ENCODE measurements at places on chromosomes 7 and 10.

- no peak for DNase-seq
These were observed 21.1 kb upstream of the HBP1 start for GRCh38 chr7:107147464-107148393.

- DNase-seq, result no peak
These were observed 2.1 kb downstream of the CAV2 start for GRCh38 chr7:116501425-116502167.

DNA sequence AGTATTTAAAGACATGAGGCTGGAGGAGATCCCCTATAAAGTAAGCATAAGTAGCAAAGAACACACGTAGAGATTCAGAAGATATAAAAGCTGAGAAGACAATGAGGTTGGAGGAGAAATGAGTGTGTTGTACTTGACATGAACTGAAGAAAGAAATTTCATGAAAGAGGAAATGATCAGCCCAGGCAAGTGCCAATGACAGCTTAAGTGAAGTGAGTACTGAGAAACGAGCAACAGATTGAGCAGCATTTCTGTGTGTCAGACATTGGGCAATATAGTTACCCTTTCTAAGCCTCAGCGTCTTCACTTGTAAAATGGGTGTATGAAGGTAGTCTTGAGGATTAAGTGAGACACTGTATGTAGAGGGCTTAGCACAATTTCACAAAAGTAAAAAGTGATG lies 4.8 kb upstream of the LIPA start:
- no peak for DNase-seq

DNA sequence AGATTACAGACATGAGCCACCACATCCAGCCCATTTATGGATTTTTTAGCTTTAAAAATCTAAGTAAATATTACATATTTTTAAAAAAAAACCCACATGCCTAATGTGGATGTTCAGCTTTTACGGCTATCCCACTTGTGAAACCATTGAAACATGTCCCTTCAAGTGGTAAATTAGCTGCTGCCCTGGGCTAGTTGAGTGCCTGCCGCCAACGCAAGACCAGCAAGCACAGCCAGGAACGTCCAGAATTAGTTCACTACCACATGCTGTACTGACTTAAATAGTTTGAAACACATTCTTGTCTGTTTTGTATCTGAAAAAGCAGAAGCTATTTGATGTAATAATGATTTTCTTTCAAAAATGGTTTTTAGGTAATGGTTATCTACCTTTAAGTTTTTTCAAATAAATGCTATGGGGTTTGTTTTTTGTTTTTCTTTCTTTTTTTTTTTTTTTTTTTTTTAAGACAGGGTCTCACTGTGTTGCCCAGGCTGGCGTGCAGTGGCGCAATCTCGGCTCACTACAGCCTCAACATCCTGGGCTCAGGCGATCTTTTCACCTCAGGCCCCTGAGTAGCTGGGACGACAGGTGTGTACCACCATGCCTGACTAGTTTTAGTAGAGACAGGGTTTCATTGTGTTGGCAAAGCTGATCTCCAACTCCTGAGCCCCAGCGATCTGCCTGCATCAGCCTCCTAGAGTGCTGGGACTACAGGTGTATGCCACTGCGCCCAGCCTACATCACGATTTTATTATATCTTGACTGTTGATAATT lies 57.0 kb downstream of the KLRG2 start:
- DNase-seq, result no peak

DNA sequence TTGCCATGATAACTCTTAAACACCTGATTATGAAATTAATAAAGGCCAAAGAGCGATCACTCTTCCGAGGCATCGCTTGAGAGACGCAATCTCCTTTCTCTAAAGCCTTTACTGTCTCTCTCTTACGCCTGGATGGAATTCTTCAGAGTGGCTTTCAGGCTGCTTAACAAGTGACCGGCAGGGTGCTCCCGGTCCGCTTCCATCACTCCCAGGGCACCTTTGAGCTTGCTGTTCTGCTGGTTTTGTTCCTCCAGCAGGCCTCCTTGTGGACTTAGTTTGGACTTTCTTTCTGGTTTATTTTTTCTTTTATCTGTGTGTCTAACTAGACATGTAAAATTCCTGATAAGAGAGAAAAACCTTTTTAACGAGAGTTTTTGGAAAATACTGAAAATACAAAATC lies 60.9 kb downstream of the MRPL32 start:
- DNase-seq, result no peak

- no peak for DNase-seq
These were observed 40.4 kb upstream of the VDAC2 start for GRCh38 chr10:75170215-75170614.

DNA sequence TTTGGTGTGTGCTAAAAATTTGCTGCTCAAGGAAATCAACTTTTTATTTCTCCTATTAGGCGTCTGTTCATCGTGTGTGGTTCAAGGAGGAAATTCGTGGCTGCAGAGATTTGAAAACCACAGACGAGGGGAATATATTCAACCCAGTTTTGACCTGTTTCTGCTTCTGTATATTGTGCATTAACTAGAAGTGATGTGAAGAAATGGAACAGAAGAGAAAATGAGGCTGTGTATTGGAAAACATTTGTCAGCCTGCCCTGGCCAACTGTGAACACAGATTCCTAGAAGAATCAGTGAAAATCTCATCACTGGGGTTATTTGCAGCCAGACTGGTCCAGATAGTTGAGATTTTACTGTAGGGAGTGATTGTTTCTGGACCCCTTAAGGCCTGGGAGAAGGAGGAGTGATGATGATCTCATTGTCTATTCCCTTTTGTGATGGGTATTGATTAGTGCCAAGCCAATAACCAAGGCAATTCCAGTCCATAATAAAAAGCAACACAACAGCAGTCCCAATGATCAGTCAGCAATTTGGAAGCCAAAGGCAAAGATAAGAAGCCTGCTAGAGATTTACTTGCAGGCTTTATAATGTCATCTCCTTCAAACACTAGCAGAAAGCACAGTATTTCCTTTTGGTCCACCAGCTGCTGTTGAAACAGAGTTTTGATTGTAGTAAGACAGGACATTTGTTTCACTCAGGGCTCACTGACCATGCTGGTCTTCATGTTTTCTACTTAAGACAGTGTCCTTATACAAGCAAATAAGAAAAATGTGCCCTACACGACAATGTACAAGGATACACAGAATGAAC lies 339.4 kb downstream of the PRPF18 start:
- no peak for DNase-seq

DNA sequence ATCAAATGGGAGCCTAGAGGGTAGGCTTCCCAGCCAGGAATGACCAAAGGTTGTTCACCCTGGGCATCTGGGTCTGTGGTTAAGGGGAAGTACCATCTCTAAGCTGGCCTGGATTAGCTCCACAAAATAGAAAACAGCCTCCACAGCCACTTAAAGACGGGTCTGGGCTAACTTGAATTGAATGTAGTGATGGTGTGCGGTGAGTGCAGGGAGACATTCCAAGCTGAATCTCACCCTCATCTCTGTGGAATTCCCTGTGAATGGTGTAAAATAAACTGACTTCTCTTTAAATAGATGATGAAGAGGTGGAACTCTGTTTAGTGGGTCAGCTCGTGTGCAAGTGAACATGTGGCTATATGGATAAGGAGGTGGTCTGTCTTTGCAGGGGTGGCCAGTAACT lies 251.0 kb downstream of the DYNC1I1 start:
- no peak for DNase-seq

- DNase-seq, result no peak
These were observed 114.5 kb downstream of the PTPN20 start for GRCh38 chr10:47025540-47026300.

DNA sequence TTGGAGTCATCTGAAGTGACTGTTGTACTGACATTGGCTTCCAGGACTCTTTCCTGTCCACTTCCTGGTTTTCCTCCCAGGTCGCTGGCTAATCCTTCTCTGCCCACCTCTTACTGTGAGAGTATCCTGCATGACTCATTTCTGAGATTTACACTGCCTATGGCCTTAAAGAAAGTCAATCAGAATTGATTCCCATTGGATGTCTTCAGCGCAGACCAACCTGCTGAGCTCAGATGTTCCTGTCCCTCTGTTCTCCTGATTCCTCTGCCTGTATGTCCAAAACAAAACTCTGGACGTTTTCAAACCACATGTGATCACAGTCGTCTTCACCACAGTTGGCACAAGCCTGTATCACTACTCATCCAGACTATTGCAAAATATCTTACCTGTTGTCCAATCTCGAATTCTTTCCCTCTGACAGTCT lies 262.1 kb downstream of the CREB5 start:
- DNase-seq, result no peak

DNA sequence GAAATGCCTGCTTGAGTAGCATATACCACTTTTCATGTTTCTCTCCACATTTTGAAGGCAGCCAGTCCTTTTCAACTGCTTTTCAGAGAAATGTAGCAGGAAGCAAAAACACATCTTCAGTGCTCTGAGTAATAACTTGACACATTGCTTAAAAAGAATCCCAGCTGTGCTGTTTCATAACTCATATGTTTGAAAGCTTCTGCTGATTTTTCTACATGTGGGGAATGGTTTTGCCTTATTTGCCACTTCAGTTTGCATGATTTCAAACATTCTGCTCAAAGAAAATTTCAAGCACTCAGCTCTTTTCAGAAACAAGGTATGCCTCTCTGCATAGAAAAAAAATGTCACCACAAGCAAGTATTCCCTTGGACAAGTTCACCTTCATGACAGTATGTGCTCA lies 732.8 kb downstream of the POM121L12 start:
- DNase-seq, result no peak

- no peak for DNase-seq
These were observed 9.5 kb upstream of the SEPTIN14 start for GRCh38 chr7:55871932-55872485.

- no peak for DNase-seq
These were observed 18.7 kb upstream of the FOXK1 start for GRCh38 chr7:4663239-4664018.

GRCh38 chr10:21212348-21212747 lies 313.1 kb downstream of the SKIDA1 start:
- no peak for DNase-seq

GRCh38 chr10:5443429-5443828 lies 31.1 kb downstream of the NET1 start:
- no peak for DNase-seq

DNA sequence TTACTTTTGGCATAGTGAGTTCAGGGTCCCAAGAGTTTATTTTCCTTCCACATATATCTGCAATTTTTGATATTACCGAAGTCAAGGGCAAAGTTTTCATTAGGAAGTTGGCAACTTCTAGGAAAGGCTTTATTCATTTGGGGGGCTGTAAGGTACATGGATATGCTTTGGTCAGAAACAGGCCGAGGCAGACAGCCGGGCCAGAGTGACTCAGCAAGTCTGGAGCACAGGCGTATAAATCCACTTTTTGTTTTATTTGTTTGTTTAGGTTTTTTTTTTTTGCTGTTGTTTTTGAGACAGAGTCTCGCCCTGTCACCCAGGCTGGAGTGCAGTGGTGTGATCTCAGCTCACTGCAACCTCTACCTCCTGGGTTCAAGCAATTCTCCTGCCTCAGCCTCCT lies 3.7 kb downstream of the ZNF680 start:
- no peak for DNase-seq

- DNase-seq, result no peak
These were observed 289.2 kb downstream of the TCERG1L start for GRCh38 chr10:131022369-131022768.

DNA sequence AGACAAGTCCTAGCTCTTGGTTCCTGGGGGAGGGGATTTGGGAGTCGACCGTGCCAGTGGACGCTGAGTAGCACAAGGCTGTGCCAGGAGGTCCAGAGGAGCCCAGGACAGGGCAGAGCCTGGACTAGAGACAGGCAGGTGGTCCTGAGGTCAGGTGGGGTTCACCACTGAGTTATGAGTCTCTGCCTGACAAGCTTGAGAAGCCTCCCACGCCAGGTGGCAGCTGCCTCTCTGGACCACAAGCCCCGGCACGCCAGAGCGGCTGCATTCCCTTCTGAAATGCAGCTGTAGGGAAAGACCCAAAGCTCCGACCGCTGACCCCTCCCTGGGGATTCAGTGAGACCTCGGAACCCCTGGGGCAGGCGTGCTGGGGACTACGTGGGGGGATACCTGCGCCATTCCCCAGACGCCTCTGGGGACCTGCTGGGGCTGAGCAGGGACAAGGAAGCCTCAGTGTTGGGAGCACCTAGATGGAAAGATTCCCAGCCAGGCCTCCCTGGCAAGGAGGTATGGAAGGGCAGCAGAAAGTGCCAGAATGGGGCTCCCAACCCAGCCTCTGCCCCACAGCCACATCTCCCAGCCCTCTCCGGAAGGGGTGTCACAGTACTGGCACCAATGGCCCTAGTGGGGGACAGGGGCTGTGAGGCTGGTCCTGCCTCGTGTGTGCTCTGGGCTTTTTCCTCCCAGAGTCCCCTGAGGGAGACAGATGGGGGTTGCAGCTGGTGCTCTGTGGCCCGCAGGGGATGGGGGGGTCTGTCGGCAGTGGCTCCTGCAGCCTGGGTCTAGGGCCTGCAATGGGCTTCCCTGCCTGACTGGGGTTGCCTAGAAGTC lies 29.0 kb downstream of the PDGFA start:
- no peak for DNase-seq

- no peak for DNase-seq
These were observed 19.9 kb upstream of the HSPB1 start for GRCh38 chr7:76282344-76283253.

DNA sequence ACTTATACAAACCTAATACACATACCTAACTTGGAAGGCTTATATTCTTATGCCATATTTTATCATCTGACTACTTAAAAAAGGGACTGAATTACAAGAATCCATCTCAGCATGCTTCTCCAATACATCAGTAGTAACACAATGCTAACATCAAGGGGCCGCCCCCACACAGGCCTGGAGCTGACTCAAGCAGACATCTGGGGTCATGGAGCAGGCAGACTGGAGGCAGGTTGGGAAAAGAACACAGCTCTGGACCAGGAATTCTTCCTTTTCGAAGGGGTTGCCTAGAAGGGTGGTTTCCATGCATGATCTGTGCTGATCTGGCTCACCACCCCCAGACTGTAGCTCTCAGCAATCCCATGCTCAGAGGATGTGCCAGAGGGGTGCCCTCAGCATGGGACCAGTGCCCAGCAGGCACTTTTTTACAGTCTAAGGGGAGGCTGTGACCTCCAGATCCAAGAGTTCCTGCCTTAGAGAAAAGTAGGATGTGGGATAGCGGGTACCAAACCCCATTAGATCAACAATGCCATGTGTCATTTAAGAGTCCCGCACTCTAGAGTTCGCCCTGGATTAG lies 26.1 kb upstream of the DUSP5 start:
- no peak for DNase-seq

- no peak for DNase-seq
These were observed 7.6 kb downstream of the CHST12 start for GRCh38 chr7:2411049-2411448.

GRCh38 chr10:62506371-62506770 lies 132.2 kb downstream of the ZNF365 start:
- DNase-seq, result no peak

GRCh38 chr7:150356265-150356897 lies 12.2 kb upstream of the REPIN1 start:
- no peak for DNase-seq

- DNase-seq, result no peak
These were observed 125.8 kb upstream of the NANOS1 start for GRCh38 chr10:118903691-118904090.

- DNase-seq, result no peak
These were observed 600.6 kb downstream of the PHTF2 start for GRCh38 chr7:78399033-78399769.

GRCh38 chr7:6446838-6447580 lies 745 bp downstream of the DAGLB start:
- DNase-seq, result peak; percentile 95
